ENCODE measurements at places on chromosomes 16 and 17.

DNA sequence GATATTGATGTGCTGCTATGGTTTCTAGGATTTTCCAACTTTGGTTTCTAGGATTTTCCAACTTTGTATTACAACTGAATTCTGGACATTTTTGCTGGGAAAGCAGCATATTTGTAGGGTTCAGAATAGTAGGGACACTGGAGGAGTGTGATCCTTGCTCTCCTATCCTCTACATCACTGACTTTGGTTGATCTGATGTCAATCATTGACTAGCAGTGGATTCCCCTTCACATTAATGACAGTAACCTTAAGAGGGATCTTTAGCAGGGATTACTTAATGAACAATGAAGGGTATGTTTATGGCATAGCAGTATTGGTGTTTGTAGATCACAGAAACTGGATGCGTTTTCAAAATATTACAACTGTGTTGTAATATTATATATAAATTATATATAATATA lies 67.4 kb downstream of the MAP2K4 start:
- no peak for DNase-seq
- peaks cover 7% of the 10 kb centered on the region for H3K36me3 ChIP-seq
- H3K27ac ChIP-seq: no peak overlapping the region
- H3K4me3 ChIP-seq: no peak overlapping the region

DNA sequence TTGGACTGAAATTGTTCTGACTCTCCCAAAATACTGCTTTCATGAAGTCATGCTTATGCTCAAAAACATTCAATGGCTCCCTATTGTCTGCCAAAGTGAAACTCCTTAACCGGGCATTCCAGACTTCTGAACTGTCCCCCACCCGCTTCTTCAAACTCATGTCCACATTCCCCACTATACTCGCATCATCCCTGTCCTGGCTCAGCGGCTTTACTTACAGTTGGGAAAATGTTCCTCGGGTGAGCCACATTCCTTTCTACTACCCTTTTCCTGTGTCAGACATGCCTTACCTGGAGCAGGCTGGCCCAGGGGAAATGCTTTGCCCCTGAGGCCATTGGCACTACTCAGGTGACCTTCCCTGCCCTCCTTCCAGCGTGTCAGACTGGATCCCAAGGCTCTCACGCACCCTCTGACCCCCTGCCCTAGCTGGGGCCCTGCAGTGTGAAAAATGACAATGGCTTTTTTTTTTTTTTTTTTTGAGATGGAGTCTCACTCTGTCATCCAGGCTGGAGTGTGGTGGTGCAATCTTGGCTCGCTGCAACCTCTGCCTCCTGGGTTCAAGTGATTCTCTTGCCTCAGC lies 5.3 kb downstream of the CYGB start:
- peak overlapping the region; percentile 78 for H3K27ac ChIP-seq
- no peak overlapping the region for H3K4me3 ChIP-seq
- peaks cover 5% of the 10 kb centered on the region for H3K27me3 ChIP-seq
- H3K36me3 ChIP-seq: no peaks in the 10 kb centered on the region
- no peak for DNase-seq
- H3K4me1 ChIP-seq: peaks cover 18% of the 10 kb centered on the region

GRCh38 chr17:61157246-61157886 lies 242.3 kb upstream of the TBX2 start:
- H3K36me3 ChIP-seq: no peaks in the 10 kb centered on the region
- H3K27ac ChIP-seq: no peak overlapping the region
- no peaks in the 10 kb centered on the region for H3K27me3 ChIP-seq
- no peak overlapping the region for H3K4me3 ChIP-seq
- H3K4me1 ChIP-seq: peaks cover 4% of the 10 kb centered on the region

- H3K27ac ChIP-seq: no peak overlapping the region
- H3K4me3 ChIP-seq: no peak overlapping the region
- no peaks in the 10 kb centered on the region for H3K4me1 ChIP-seq
- H3K27me3 ChIP-seq: no peaks in the 10 kb centered on the region
Observed at GRCh38 chr16:59114790-59115189, 380.7 kb upstream of the GOT2 start.

DNA sequence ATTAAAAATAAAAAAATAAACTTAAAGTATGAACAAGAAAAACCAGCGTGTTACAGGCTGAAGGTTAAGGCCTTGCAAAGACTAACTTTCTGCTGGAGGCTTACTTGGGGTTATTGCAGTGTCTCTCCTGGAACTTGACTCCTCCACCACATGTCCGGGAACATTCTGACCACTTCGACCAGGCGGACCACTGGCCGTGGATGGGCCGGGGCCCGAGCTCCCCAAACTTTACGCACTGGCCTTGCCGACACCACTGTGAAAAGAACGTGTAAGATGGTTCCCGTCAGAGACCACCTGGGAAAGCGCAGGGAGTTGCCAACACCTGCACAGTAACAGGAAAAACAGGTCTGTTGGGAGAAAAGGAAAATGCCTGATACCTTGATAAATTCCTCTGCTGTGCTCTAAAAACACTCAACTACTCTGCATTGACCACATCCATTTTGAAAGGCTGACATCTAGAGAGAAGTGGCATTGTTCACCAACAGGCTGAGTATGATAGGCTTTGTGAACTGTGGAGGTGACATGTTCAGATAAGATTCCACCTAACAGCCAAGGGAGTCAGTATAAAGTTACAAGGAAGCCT lies 99.1 kb downstream of the ADAMTS18 start:
- no peak overlapping the region for H3K27ac ChIP-seq
- no peak overlapping the region for H3K4me3 ChIP-seq
- H3K36me3 ChIP-seq: no peaks in the 10 kb centered on the region
- H3K27me3 ChIP-seq: no peaks in the 10 kb centered on the region
- no peak for DNase-seq
- H3K4me1 ChIP-seq: peaks cover under 1% of the 10 kb centered on the region

DNA sequence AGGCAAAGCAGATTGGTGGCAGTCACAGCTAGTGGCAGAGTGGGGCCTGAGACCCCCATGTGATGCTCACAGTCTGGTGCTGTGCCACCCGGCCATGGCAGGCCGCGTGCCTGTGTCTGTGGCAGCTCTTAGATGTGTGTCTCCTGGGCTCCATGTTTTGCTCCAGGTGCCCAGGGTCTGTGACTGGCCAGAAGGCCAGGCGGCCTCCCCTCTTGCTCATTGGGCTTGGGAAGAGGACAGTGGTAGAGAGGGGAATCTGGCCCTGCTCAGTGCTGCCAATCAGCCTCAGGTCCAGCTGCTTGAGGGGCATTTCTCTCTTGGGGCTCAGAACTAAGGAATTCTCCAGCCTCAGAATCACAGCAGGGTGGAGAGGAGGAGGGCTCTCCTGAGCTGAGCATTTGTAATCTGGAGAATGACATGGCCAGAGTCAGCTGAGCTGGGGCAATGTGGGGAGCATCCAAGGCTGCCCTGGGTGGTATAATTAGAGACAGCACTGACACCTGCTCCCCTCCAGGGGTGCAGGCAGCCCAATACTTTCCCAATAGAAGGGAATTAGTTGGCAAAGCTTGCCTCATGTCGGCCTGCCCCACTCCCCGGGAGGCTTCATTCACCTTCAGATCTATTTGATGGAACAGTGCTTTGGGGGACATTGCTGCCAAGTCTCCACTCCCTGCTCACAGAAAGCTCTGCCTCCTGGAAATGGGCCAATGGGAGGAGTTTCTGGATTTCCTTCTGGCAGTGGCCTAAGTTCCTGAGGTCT lies 2.7 kb upstream of the LASP1NB start:
- H3K4me1 ChIP-seq: peaks cover 54% of the 10 kb centered on the region
- no peak overlapping the region for H3K4me3 ChIP-seq
- H3K27me3 ChIP-seq: no peaks in the 10 kb centered on the region
- H3K27ac ChIP-seq: peak overlapping the region; percentile 72
- DNase-seq: no peak

DNA sequence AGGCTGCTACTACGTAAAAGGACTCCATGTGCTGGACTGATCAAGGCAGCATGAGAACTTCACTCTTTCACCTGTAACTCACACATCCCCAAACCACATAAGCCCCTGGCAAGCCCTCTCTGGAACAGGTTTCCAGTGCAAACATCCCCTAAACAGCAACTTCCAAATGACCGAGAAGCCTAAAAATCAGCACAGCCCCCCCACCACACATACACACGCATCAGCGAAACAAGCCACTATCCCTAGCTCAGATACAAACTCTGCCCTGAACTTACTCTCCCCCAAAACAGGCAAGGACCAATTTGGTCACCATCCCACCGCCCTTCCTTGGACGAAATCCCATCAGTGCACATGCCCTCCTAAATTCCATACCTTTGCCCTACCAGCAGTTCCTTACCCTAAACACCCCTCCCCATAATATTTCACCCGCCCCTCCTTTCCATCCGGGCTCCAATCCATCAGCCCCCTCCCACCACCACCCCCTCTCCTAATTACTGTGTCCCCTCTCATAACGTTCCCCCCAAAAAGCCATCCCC lies 735 bp downstream of the LSM12 start:
- no peak for DNase-seq
- H3K27ac ChIP-seq: peak overlapping the region; percentile 89
- no peaks in the 10 kb centered on the region for H3K27me3 ChIP-seq

DNA sequence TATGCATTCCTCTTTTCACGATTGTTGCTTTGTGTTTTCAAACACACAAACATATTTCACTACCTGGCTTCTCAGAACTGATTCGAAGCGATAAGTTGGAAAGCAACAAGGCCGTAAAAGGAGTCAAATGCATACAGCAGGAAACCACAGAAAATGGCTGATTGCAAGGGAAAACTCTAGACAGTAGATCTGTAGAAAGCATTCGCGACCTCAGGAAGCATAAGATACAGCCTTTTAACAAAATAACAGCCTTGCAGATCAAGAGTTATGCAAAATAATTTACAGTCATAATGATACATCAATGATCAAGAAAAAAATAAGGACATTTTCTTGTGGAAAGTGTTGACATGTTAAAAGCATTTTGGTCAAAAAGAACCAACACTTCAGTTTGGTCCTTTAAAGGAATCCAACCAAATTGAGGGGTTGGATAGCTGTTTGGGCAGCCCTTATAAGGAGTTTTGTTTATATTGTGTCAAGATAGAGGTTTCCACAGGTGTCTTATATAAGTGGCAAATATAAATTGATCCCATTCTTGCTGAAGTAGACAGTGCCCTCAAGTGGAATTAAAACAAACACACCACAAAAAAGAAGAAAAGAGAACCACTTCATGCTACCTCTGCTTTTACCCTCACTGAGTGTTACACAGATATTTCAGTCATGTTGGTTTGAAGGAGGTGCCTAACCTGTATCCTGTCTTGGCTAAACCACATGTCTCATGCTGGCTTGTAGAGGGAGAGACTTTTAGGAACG lies 5.5 kb downstream of the CYLD start:
- peak overlapping the region; percentile 80 for H3K4me3 ChIP-seq
- H3K27ac ChIP-seq: peak overlapping the region; percentile 72
- no peak for DNase-seq
- no peaks in the 10 kb centered on the region for H3K27me3 ChIP-seq
- peaks cover 48% of the 10 kb centered on the region for H3K4me1 ChIP-seq
- H3K36me3 ChIP-seq: peaks cover 21% of the 10 kb centered on the region

DNA sequence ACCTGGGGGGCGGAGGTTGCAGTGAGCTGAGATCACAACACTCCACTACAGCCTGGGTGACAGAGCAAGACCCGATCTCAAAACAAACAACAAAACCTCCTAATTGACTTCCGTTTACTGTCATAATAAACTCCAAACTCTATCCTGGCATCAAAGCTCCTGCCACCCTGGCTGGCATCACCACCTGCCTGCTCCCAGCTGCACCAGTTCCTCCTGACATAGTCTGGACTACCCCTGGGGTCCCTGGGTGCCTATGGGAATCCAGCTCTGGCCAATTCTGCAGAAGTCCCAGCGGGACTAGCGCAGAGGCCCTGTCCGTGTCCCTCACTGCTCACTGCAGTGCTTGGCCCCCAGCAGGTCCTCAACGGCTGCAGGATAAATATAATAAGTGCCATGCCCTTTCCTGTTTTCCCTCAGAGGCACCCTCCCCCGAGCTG lies 723 bp downstream of the NTHL1 start:
- peak overlapping the region; percentile 89 for H3K4me3 ChIP-seq
- H3K27me3 ChIP-seq: no peaks in the 10 kb centered on the region
- peaks cover 11% of the 10 kb centered on the region for H3K4me1 ChIP-seq
- no peak for DNase-seq
- H3K27ac ChIP-seq: no peak overlapping the region

- peaks cover 34% of the 10 kb centered on the region for H3K4me1 ChIP-seq
- no peak for DNase-seq
- H3K27me3 ChIP-seq: no peaks in the 10 kb centered on the region
- no peak overlapping the region for H3K4me3 ChIP-seq
- H3K27ac ChIP-seq: no peak overlapping the region
Observed at GRCh38 chr17:42775534-42776098, 2.4 kb downstream of the VPS25 start.

- H3K27me3 ChIP-seq: no peaks in the 10 kb centered on the region
- H3K4me1 ChIP-seq: peaks cover 73% of the 10 kb centered on the region
- no peaks in the 10 kb centered on the region for H3K36me3 ChIP-seq
- DNase-seq: no peak
- peak overlapping the region; percentile 86 for H3K4me3 ChIP-seq
Observed at GRCh38 chr17:57604771-57605674, 140.1 kb downstream of the CCDC182 start.

DNA sequence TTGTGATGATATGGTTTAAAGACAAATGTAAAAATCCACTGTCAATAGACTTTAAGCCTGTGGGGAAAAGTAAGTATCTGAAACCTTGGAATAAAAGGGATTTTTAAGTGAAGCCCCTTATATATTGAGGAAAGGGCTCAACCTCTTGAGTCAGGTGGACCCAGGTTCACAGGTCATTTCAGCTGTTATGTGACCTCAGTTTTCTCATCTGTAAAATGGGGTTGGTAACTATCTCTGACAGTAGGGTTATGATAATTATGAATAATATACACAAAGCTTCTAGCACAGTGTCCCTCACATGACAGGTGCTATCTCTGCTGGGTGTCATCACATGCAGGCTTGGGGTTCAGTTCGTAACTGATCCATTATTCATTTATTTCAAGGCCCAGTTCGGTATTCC lies 57.0 kb downstream of the USP10 start:
- no peaks in the 10 kb centered on the region for H3K27me3 ChIP-seq
- H3K4me1 ChIP-seq: peaks cover 59% of the 10 kb centered on the region
- peak overlapping the region; percentile 44 for H3K27ac ChIP-seq
- no peak overlapping the region for H3K4me3 ChIP-seq
- H3K36me3 ChIP-seq: no peaks in the 10 kb centered on the region
- no peak for DNase-seq

DNA sequence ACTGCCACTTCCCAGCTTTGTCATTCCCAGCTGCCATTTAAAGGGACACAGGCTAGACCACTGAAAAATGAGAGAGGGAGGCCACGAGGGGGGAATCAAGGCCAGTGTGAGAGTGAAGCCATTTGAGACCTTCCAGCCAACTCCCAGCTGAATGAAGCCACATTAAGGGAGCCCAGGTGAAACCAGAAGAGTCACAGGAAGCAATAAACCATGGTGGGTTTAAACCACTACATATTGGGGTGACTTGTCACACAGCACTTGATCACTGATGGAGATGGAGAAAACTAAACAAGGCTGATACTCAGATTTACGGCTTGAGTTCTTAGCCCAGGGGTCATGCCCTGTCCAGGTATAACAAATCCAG lies 2.8 kb upstream of the NUBP1 start:
- no peaks in the 10 kb centered on the region for H3K27me3 ChIP-seq
- DNase-seq: no peak
- H3K27ac ChIP-seq: peak overlapping the region; percentile 3
- no peak overlapping the region for H3K4me3 ChIP-seq
- H3K4me1 ChIP-seq: peaks cover 26% of the 10 kb centered on the region
